ENCODE measurements at places on chromosomes 7 and 10. TPM values are rescaled to one million over a fixed set of nuclear protein-coding genes. Genes with fewer than 3 reads are reported as not detected.

DNA sequence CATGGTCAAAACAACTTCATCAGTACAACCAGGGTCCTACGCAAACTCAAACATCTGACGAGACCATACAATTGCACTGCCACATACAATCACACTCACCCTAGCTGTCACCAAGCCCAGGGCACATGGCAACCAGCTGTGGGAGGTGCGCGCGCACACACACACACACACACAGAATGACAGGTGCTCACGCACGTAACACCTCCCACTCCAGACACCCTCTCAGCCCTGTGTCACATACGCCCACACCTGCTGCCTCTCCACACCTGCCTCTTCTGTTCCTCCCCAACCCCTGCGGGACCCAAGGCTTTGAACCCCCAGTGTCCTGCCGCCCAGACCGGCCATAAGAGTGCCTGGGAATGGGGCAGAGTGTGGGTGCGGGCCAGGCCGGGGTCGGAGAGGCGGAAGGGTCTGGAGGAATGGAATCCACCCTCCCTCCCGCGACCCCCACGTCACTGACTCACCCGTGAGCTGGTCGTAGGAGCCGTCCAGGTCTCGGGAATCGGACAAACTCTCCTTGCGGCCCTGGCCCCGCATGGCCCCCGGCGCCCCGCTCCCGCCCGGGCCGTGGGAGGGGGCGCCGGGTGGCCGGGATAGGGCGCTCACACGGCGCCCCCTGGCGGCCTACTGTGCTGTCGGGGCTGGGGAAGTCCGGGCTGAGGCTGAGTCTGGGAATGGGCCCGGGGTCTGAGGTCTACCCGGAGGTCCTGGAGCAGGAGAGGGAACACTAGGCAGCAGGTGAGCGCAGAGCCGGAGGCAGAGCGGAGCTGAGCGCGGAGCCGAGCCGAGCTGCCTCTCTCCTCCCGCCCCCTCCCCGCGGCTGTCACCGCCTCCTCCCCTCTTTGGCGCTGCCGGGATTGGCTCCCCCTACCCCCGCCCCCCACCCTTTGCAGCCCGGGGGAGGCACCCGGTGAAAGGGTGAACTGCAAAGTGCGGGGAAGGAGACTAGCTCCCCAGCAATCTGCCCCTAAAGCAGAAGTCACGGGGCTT is at the start of gene KCNIP2:
KCNIP2 (minus strand) TSS at position 769 of the 990 bp plus-strand sequence; CDS start at position 537, 232 bp downstream.
- H3K27ac ChIP-seq, result no peak within 1 kb of the TSS
- H3K36me3 ChIP-seq, result peaks cover 5% of the 10 kb centered on the region
- H3K27me3 ChIP-seq, result peaks cover 2% of the 10 kb centered on the region
- peaks cover 45% of the 10 kb centered on the region for H3K4me1 ChIP-seq

- no peak overlapping the region for H3K4me3 ChIP-seq
- H3K27me3 ChIP-seq, result no peaks in the 10 kb centered on the region
- no peaks in the 10 kb centered on the region for H3K36me3 ChIP-seq
- H3K4me1 ChIP-seq, result no peaks in the 10 kb centered on the region
Measured at GRCh38 chr7:93601363-93601762, 26.8 kb upstream of the CALCR start.

DNA sequence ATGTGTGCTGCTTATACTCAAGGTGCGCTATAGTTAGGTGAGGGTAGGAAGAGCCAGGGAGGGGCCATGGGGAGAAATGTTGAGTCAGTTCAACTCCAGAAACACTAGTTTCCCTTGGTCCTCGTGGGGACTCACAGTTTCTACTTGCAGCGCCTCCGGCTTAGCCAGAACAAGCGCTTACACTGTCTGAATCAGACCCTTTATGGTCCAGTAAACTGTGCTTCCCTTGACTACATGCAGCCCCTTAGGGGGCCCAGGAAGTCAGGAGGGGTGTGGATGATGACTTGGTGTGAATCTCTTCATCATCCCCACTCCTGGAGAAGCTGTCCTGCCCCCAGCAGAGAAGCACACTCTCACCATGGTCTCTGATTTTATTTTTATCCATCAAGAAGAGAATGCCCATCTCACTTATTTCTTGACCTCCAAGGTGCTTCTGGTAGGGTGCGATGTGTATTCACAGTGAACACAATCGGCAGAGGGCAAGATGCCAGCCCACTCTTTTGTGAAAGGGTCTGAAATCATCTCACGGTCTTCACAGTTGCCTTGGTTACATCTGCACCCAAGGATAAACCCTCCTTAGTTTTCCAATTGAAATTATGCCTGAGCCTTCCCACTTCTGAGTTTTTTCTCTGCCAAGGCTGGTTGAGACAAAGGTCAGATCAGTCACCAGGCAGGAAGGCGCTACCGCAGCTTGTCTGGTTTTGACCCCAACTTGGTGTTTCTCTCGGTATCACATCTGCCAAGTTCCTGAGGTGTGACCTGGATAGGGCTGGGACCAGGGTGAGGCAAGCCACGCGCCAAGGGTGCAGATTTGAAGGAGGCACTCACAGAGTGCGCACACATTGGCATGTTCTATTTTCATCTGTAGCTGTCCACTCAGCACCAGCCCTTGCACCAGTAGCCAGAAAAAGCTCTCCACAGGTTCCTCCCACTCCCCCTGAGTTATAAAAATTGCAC is 62.7 kb upstream of the LRRC4 start:
- no peak overlapping the region for H3K4me3 ChIP-seq
- H3K4me1 ChIP-seq, result no peaks in the 10 kb centered on the region
- H3K36me3 ChIP-seq, result peaks cover 54% of the 10 kb centered on the region
- no peaks in the 10 kb centered on the region for H3K27me3 ChIP-seq
- DNase-seq, result no peak

Gene VWDE
- total RNA-seq, result 3.2 TPM

Gene MYL10
- total RNA-seq, result not detected

DNA sequence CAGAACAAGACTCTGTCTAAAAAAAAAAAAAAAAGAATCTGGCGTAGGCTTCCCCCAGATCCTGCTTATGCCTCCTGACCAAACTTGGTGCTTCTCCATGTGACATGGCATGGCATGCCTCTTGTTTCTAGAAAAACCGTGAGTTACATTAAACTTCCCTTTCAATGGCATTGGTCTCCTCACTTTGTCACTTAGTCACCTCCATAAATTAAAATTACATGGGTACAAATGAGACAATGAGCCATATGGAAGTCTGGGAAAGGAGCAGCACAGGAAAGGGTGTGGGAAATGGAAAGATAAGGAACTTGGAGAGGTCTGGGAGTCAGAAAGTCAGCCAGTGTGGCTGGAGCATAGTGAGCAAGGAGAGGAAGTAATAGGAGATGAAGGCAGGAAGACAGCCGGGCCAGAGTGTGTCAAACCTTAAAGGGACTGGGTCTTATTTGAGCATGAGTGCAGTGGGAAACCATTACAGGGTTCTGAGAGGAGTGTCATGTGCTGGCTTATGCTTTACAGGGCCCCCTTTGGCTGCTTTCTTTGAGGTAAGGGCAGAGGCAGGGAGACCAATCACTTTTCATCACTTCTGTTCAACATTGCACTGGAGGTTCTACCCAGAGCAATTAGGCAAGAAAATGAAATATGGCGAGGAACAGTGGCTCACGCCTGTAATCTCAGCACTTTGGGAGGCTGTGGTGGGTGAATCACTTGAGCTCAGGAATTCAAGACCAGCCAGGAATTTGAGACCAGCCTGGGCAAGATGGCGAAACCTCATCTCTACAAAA is 21.3 kb upstream of the ZMIZ2 start:
- DNase-seq, result no peak
- H3K36me3 ChIP-seq, result no peaks in the 10 kb centered on the region
- no peaks in the 10 kb centered on the region for H3K4me1 ChIP-seq
- H3K27ac ChIP-seq, result no peak overlapping the region

Gene MUC3A
- total RNA-seq, result 0.29 TPM

GRCh38 chr10:77919713-77920108 is 6.8 kb downstream of the DLG5 start:
- no peak overlapping the region for H3K4me3 ChIP-seq
- no peaks in the 10 kb centered on the region for H3K36me3 ChIP-seq
- DNase-seq, result no peak
- peaks cover 15% of the 10 kb centered on the region for H3K27me3 ChIP-seq
